Stimulated activated CD8-positive, alpha-beta memory T cell treated with anti-CD3 and anti-CD28 coated beads, Interleukin-2, amount 100 ng/mL, for 1 hour (primary cell): ENCODE measurements at places on chromosomes 4 and X.

DNA sequence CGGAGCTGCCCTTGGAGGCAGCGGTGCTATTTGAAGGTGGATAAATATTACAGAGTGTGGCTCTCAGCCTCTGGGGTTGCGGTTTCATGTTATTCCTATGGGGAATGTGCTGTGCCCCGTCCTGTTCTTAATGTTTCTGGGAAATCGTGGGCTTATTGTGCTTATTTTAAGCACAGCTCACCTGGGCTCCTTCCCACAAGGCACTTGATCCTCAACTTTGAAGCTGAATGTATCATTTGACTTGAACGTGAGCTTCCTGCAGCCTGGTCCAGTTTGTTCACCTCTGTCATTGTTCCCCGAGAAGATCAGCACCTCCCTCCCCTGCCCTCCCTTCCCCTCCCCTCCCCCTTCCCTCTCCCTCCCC lies 3.9 kb downstream of the SORCS2 start:
- DNase-seq = no peak

DNA sequence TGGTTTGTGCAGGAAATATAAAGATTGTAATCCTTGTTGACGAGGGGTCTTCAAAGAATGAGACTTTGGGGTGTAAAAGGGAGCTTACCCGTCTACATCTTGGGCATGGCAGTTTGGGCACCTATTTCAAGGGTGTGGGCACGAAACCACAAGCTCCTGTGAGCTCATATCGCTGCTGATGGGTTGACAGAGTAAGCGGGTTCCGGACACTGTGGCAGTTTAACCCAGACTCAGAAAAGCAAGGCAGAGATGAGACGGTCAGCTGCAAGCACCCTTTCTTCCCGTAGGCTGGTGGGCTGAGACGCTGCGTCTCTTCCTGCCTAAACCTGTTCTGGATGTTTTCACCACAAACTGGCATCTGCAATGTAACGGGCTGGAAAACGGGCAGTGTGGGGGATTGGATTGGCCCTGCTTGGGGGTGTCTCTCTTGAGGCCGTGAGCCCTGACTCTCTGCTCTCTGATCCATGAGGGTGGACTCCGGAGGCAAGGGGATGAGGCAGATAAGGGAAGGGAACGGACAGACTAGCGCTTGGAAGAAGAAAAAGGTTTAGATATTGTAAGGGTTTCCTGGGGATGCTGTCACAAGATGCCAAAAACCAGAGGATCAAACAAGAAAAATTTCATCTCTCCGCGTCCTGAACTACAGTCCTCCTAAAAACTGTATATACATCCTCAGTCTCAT lies 237.5 kb downstream of the SHOX start:
- DNase-seq = no peak

GRCh38 chrX:120549483-120550452 lies 11.0 kb downstream of the CUL4B start:
- DNase-seq = no peak

DNA sequence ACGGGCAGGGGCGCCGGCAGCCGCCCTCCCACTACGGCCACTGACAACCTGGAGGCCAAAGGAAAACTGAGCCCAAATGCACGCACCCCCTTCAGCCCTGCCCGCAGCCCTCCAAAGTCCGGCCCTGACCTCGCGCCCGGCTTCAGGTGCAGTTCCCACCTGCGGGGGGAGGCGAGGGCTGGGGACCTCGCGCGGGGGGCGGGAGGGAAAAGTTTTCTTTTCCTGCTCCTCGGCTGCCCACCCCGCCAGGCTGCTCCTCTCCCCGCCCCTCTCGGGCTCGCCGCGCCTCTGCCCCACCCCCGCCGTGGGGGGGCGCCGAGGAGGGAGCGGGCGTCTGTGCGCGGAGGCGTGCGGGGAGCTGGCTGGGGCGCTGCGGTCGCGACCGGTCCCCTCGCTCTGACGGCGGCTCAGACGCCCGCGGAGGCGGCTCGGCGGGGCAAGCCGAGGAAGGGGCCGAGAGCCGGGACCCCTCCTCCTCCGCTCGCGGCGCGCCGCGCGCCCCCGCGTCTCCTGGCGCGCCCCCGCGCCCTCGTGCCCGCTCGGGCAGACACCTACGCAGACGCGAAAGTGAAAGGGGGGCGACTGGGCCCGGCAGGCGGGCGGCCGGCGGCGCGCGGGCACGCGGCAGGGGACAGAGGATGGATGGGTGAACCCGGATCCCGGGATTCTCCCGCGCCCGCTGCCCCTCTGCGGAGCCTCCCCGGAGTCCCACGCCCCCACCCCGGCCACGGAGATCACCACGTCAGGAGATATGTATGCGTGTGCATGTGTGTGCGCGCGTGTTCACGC lies 3.1 kb upstream of the NR3C2 start:
- DNase-seq = peak; percentile 61

DNA sequence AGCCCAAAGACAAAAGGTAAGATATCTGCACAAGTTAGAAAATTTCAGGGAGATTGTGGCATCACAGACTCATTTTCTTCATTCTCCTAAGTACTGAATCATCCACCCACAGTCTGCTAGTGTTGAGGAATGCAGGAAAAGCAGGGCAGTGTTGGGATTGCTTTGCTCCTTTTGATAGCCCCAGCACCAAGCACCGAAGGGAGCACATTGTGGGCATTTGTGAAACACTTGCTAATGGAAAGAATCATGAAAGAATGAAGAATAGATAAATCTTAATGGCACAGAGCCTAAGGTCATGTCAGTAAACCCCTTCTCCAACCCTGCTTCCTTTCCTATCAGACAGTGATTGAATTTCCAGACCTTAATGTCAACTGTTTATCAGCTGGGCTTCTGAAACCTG lies 103.1 kb upstream of the GPRIN3 start:
- no peak for DNase-seq
